Right cardiac atrium (tissue), 5 donors: ENCODE measurements at places on chromosomes 13 and 19.

- DNase-seq: no peak
Observed at GRCh38 chr13:75771818-75772217, 135.7 kb downstream of the LMO7 start.

DNA sequence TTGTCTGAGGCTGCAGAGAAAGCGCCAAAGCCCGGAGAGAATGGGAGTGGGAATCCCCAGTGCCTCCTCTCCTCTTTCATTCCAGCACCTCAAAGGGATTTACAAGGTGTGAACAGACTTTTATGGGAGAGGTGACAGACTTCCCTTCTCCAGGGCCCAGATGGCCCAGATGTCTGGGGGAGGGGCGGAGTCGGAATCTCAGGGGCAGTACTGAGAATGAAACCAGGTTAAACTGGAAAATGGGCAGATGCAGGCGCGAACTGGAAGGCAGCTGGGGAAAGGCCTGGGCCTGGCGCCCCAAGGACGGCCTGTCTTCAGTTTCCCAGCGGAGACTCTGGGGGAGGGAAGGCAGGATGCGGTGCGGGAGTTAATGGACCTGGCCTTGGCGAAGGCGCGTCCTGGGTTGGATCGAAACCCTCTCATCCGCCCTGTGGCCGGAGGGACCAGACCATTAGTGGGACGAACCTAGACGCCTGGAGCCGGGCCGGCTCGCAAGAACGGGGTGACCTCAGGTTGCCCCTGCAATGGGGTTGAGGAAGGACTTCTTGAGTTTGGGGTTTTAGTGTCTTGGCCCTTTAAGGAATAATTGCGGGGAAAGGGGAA, 592 bp upstream of the TRIP10 start:
- DNase-seq: peak; percentile 86

DNA sequence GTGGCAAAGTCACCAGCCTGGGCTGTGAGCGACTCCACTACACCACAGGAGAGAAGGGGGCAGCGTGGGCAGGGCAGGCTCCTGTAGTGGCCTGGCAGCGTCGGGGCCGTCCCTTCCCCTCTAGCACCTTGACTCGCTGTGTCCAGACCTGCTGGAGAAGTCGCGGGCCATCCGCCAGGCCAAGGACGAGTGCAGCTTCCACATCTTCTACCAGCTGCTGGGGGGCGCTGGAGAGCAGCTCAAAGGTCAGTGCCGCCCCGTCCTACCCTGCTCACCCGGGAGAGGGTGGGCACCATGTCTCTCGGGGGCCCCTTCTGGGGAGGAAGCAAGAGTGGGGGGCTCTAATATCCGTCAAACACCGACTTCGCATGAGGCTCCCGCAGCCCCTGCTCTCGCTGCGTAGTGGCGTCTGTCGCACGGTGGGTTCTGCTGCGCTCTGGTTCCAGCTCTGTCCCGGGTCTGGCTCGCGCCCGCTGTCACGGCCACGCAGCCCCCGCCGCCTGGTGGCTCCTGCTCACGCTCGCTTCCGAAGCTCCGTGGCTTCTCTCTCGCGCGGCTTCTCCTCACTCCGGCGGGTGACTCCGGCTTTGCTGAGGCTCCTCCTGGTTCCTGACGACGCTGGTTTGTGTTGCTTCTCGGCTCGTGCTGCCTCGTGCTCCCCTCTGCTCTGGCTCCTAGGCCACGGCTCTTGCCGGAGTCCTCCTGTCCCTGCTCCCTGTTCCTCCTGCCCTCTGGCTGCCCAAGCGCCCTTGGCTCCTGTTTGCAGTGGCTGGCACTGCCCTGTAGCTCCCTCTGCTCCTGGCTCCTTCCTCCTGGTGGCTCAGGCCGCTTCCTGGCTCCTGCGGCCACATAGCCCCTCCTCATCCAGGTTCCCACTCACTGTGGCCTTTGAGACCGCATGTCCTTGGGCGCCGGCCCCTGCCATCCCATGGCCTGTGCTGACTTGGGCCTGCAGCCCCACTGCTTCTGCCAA, 27.2 kb downstream of the MYH14 start:
- no peak for DNase-seq

- no peak for DNase-seq
Observed at GRCh38 chr13:83327091-83327490, 555.2 kb downstream of the SLITRK1 start.

GRCh38 chr13:29935309-29935981, 85.0 kb upstream of the UBL3 start:
- peak; percentile 72 for DNase-seq

DNA sequence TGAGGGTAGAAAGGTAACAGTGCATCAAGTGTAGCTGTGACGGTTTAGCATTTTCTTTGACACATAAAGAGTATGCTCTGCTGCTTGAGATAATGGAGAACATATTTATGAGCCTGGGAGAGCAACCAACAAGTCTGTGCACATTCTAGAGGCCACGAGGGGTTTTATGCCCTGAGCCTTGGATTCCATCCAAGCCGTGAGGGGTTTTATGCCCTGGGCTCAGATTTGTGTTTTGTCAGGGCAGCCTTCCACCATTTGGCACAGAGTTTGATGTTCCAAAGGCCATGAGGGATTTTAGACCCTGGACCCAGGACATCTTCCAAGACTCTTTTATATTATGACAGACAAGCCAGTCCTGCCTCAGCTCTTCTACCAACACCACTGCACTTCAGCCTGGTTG, 106.4 kb downstream of the ZNF486 start:
- DNase-seq: no peak

DNA sequence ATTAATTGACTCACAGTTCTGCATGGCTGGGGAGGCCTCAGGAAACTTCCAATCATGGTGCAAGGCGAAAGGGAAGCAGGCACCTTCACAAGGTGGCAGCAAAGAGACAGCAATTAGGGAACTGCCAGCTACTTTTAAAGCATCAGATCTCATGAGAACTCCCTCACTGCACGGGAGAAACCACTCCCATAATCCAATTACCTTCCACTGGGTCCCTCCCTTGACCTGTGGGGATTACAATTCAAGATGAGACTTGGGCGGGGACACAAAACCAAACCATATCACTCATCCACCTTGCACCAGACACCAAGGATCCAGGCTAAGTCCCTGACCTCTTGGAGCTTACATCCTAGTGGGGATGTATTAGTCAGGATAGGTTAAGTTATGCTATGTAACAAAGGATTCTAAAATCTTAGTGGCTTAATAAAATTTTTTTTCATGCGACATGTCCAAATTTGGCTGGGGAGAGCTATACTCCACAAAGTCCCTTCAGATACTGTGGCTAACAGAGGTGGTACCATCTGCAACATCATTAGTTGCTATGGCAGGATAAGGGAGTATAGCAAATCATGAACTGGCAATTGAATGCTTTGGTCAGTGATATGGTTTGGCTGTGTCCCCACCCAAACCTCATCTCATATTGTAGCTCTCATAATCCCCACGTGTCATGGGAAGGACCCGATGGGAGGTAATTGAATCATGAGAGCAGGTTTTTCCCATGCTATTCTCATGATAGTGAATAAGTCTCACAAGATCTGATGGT, 8.3 kb upstream of the FAM187B start:
- DNase-seq: no peak

DNA sequence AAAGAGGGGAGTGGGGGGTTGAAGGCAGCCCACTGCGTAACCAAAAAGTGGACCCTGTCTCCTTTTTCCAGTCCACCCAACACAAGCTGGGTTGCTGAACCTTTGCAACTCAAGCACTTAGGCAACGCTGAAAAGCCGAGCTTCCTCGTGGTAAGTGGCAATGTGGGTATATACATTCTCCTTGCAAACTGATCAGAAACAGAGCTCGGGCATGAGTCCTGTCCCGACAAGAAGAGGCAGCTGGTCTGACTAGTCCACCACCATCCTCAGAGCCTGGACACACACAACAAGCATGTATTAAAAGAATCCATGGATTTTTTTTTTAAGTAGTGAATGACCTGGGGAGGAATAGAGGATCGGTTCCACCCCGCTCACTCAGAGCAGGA, 240.6 kb upstream of the ZNF507 start:
- DNase-seq: no peak

DNA sequence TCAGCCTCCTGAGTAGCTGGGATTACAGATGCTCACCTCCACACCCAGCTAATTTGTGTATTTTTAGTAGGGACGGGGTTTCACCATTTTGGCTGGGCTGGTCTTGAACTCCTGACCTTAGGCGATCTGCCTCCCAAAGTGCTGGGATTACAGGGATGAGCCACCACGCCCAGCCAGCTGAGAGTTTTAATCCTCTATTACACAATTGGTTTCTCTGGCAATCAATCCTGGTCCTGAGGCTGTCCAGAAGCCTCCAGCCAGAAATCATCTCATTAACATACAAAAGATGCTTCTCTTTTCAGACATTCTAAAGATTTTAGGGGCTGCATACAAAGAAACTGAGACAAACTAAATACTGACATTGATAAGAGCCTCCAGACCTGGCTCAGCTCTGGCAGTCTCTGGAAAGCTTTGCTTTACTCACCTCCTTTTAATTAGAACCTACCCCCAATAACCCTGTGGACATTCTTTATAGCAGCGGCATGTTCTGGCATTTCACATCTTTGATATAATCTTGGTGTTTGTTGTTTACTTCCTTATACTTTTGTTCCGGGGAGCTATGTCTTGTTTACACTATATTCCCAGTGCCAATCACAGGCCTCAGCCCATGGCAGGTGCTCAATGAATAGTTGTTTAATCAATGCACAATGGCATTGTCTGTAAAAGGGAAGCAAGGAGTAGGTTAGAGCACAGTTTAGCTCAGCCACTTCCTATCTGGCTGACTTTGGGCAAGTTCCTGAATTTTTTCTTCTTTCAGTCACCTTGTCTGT, 4.1 kb upstream of the ZNF724 start:
- no peak for DNase-seq

GRCh38 chr19:1270213-1270853, 1.2 kb downstream of the CIRBP start:
- DNase-seq: no peak

- DNase-seq: no peak
Observed at GRCh38 chr19:29966588-29967249, 24.7 kb downstream of the URI1 start.

DNA sequence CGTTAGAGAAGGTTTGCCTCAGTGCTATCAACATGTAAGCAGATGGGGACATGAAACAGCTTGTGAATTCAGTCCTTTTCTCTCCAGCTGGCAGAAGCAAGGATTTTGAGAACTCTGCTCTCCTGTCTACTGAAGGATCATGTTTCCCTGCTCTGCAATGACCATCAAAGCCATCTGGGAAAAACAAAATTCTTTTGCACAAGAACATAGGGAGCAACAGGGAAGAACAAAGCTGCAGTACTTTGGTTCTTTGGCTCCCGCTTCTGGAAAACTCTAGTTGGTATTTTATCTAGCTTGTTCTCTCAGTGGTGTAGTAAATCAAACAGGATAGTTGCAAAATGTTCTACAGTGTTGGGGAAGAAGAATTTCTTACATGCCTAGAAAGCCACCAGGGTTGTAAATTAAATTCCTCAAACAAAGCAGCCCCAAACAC, 270.4 kb downstream of the ENOX1 start:
- no peak for DNase-seq

DNA sequence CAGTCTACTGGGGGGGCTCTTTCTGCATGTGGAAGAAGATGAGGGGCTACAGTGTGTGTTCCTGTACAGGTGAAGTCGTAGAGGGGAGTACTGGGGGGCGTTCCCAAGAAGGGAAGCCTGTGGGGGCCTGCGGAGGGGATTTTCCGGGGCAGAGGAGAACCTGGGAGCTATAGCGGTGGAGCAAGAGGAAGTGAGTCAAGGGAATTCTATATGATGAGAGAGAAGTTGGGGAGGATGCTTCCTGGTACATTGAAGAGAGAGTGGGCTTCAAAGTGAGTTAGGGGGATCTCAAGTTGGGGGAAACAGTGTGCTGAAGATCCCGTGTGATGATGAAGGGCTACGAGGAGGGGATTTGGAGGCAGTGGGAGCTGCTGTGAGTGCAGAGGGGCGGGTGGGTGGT, 1.9 kb upstream of the CACNG8 start:
- no peak for DNase-seq

DNA sequence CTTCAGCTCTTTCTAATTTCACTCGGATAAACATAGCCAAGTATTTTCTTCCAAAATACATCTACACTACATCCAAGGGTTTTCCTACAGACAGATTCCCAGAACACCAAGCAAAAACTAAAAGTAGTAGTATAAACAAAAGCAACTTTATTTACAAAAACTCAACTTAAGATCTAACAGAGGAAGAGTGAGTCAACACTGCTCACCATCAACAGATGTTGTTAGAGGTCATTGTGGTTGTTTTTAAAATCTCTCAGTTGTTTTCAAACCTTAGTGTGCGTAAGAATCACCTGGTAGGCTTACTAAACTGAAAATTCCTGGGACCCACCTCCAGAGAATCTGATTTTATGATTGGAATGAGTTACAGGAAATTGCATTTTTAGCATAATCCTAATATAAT, 631.7 kb upstream of the SGCG start:
- DNase-seq: no peak

DNA sequence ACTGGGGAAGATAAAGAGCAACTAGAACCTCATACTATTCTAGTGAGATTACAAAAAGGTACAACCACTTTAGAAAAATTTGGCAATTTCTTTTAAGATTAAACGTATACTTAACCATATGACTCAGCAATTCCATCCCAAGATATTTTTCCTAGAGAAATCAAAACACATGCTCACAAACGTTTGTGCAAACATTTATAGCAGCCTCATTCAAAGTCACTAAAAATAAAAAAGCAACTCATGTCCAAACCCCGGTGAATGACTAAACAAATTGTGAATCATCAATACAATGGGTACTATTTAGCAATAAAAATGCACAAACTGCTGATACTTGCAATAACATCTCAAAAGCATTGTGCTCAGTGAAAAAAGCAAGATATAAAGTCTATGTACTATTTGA, 121.5 kb downstream of the FRY start:
- no peak for DNase-seq

DNA sequence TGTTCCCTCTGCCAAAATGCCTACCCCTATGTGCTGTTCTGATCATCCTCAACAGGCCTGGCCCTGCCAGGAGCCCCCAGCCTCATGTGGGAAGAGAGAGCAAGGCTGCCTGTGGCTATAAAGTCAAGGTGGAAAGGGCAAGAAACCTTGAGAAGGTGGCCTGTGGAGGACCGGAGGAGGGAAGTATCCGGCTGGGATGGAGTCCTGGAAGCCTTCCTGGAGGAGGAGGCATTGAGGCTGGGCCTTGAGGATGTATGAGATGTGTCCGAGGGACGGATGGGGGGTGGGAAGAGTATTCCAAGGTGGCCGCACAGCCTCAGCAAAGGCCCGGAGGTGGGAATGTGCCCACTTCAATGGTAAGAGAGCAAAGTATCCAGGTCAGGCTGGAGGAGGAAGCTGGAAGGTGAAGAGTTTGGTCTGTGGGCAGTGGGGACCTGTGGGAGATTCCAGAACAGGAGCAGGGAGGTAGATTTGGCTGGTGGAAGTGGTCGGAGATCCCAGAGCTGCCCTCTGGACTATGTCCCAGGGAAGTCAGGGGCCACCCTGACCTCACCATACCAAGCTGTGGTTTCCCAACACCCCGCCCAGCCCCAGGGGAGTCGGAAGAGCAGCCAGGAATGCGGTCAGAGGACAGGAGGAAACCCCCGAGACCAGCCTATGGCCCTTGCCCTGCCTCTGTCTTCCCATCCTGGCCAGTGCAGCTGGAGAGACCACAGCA, 3.0 kb upstream of the PLIN4 start:
- DNase-seq: peak; percentile 26

- no peak for DNase-seq
Observed at GRCh38 chr13:28429685-28430290, 65.1 kb downstream of the FLT1 start.

- DNase-seq: no peak
Observed at GRCh38 chr13:74978591-74978990, 503.4 kb downstream of the TBC1D4 start.

- DNase-seq: no peak
Observed at GRCh38 chr19:58568453-58569130, 4.5 kb downstream of the MZF1 start.

GRCh38 chr19:43743059-43743458, 11.7 kb downstream of the SMG9 start:
- DNase-seq: no peak
